Activated T-helper 1 cell treated with anti-CD3 and anti-CD28 coated beads, Interleukin-2, amount 50 U/mL, for 16 hours (primary cell): ENCODE measurements at places on chromosomes 4 and X.

- no peak for DNase-seq
Observed at GRCh38 chr4:121183989-121184388, 19.9 kb upstream of the TNIP3 start.

DNA sequence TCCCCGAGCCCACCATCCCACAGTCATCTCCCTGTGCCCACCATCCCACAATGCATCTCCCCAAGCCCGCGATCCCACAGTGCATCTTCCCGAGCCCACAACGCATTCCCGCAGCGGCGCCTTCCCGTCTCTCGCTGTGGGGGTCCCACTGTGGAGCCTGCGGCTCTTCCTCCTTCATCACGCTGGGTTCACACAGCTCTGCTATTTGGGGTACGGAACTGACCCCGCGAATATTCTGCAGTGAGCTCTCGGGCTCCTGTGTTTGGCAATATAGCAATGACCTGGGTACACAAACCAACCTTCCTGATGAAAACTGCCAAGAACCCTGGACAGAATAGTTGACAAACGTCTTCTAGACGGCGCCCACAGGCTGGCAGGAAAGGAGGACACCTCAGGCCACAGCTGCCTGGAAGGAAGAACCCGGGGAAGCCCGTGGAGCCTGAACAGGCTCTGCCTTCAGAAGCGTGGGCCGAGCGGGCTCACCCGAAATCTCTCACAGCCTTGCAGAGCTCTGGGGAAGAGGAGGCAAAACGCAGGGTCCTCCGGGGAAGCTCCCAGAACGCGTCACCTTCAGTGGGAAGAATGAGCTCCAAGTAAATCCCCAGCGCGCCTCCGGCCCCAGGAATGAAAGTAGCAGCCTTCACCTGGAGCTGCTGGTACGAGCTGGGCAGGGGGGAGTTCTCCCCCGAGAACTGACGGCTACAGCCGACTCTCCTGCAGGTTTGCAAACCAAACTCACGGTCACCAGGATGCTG, 22.9 kb downstream of the PPP2R3B start:
- no peak for DNase-seq

DNA sequence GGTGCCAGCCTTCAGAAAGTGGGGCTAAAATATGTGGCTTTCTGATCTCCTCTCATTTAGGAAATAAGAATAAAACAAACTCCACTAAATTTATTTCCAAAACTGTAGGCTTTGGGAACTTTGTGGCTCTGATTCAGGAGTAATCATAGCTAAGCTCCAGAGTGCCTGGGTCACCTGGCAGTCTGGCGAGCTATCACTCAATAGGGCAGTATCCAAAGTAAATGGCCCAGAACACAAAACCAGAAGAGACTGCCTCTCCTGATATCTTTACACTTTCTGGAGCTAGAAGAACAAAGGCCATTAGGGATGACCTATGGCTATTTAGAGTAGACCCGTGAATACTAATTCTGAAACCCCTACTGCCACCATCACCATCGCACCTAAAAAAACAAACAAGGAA, 17.0 kb upstream of the PPARGC1A start:
- DNase-seq = no peak

DNA sequence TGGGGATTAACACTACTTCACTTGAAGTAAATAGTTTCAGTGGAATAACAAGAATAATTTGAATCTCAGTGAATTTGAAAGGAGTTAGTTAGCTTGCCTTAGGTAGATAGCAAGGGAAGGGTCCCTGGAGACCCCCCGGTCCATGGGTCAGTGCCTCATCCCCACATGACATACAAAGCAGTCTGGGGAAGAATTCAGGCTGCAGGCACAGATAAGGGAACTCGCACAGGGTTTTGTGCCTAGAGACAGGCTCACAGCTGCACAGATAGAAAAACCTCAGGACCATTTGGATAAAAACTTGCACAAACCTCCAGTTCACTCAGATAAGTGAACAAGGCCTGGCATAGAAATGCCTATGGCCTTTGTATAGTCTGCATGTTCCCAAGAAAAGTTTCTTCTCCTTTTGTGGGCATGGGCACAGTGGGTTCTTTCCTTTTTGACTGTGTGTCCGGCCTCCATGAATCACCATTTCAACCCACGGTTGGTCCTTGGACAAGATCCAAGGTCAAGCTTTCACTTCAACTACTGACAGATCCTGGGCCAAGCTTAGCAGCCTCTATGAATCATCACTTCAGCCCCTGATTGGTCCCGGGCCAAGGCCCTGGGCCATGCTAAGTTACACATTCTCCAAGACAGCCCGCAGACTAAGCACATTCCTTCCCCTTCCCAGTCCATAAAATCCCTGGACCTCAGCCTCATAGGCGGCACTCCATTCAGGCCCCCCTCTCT, 108.3 kb upstream of the KLHL4 start:
- no peak for DNase-seq

DNA sequence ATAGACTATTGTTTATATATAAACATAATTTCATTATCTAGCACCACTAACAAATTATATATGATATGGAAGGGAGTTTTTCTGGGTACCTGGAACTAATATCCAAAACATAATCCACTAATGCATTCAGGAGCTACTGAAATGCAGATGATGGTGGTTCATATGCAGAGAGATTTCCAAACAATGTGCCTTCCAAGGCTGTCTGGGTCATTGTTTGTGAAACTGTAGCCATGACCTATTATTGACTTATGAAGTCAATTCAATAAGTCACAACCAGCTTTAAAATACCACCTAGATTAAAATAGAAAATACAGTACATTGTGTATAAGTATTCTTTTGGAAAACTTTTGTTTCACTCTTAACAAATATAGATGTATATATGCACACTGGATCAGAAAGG, 237.0 kb upstream of the PRPS2 start:
- no peak for DNase-seq

DNA sequence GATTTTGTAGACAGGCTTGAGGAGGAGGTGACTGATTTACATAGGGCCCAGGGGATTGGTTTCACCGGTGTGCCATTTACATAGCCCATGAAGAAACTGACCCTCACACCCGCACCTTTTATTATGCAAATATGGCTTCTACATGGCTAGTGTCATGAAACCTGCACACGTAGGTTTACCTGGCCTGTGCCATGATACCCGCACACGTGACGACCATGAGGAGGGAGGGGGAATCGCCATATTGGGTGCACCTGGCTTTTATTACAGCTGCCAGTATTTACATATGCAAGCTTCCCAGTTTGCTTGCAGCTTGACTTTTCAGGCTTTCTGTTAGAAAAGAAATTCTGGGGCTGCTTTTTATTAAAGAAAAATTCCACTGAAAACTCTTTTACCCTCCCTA, 359.7 kb downstream of the ADAM29 start:
- DNase-seq = no peak

DNA sequence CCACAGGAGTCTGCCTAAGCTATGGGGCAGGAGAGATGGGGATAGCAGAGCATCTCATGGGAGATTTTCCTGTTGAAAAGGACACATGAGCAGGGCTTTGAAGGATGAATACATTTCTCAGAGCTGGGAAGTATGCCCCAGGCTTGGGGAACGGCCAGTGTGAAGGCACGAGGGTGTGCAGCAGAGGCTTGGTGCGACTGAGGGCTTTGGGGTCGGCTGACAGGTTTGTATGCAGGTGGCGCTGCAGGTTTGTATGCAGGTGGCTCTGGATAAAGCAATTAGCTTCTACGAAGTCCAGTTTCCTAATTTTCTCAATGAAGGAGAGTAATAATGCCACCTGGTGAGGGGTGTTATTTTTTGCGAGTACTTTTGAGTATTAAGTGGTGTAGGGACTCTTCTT, 6.8 kb upstream of the KIAA0232 start:
- DNase-seq = no peak

GRCh38 chr4:156497486-156497885, 474.1 kb downstream of the PDGFC start:
- DNase-seq = no peak

- DNase-seq = no peak
Observed at GRCh38 chrX:8242431-8243020, 71.5 kb upstream of the VCX2 start.

GRCh38 chr4:1043651-1044468, 32.4 kb downstream of the FGFRL1 start:
- DNase-seq = no peak

DNA sequence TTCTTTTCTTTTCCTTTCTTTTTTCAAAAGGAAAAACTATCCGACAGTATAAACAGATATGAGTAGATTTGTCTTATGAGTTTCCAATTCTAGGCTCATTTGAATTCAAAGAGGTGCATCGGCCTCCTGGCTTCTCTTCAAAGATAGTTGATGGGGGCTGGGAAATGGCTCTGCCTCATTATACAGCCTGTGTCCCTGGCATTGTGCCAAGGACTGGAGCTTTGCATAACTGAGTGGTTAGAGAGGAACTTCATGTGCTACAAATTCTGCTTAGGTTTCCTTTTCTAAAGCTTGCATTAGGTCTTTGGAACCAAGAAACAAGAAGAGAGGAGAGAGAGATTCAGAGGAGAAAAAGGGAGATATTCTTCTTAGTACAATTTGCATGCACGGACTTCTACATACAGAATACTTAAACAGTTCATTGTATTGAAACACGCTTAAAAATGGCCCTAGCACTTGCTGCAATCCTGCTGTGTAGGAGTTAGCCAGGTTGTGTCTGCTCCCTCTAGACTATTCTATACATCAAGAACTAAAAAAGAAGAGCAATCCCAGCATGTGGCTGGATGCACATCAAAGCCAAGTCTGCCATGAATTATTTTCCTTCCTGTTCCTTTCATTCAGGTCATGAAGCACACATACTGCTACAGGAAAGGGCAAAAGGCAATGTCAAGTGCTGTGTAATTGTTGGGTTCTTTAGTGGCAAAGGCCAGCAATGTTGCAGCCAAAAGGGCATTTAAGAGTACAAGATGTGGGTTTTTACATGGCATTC, 70.9 kb downstream of the INTS12 start:
- DNase-seq = no peak

DNA sequence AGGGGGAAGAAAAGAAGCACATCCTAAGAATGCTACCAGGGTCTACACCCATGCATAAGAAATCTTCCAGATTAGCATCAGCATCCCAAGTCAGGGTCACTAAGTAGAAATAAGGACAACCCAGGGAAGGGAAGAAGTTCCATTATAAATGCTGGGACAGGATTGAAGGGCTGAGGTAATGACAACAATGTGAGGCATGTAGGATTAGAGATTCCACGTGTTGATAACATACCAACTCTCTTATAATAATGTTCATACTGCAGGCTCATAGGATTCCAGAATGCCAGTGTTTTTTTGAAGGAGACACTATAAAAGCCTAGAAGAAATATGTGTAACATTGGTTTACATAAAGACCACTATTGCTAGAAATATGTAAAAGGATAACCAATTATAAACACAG, 201.2 kb downstream of the MID1IP1 start:
- DNase-seq = no peak

GRCh38 chr4:25502115-25502514, 125.1 kb downstream of the ANAPC4 start:
- no peak for DNase-seq

DNA sequence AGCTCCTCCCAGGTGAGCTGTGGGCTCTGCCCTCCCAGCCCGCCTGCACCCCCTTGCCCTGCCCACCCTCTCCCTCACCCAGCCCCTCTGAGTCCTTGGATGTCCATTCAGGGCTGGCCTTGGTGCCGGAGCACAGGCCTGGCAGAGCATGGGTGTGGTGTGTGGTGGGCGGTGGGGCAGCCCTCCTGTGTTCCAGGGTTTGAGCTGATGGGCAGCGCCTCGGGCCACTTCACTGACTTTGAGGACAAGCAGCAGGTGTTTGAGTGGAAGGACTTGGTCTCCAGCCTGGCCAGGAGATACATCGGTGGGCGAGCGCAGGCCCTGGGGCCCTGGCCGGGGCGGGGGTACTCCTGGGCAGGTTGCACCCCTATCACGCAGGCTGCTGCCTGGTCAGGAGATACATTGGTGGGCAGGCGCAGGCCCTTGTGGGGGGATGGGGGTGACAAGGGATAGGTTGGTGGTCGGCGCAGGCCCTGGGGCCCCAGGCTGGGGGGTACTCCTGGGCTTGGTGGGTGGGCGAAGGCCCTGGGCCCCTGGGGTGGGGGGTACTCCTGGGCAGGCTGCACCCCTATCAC, 7.6 kb upstream of the SLC26A1 start:
- no peak for DNase-seq

DNA sequence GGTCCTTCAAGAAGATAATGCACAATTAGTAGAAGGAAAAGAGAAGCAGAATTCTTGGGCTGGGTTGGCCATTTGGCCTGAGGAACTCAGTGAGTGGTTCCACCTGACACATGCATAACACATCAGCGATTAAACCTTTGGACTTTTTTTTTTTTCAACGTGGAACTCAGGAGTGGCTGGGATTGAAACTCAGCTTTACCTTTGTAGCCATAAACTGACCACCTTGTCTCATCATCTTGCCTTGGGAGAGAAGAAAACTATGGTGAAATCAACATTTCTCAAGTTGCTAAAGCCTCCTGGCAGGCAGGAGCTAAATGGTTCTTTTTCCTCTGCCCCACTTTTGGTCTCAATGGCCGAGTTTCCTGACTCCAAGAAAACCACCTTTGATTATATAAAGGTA, 16.3 kb downstream of the PTTG2 start:
- DNase-seq = no peak

GRCh38 chrX:154733066-154733425, 17.8 kb downstream of the GAB3 start:
- no peak for DNase-seq

DNA sequence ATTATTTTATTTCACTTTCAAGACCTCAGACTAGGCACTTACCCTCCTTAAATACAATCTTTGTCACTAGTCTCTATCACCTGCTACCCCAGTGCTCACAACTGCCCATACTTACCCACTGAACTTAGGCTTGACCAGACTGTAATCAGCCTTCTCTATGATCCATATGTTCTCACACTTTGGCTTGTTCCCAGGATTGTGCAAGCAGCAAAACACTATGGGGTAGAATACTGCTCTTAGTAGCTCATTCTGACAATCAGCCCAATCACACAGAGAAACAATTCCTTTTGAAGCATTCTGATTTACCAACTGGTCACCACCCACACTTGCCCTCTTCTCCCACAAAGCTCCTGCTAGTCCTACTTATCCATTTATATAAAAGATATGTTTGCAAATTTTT, 878.3 kb downstream of the FSTL5 start:
- no peak for DNase-seq

GRCh38 chr4:143700046-143700415, 444 bp downstream of the FREM3 start:
- no peak for DNase-seq

GRCh38 chr4:88939697-88940096, 117.3 kb downstream of the FAM13A start:
- no peak for DNase-seq

GRCh38 chr4:115973768-115974167, 860.3 kb upstream of the NDST4 start:
- no peak for DNase-seq

DNA sequence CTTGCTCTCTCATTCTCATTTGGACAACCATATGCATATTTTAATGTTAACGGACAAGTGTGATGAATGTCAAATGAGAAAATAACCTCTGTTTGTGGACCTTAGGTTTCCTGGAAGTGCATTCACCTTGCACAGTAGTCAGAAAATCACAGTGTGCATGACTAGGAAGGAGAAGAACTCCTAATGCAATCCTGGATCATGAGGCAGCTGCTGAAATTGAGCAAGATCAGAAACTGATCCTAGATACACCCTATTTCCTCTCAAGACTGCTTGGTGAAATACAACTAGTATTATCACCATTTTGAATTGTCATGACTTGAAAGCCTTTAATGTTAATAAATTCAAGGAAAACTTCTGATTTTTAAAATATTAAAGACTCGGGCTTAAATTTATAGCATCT, 1148.9 kb downstream of the STIM2 start:
- DNase-seq = no peak

- DNase-seq = no peak
Observed at GRCh38 chr4:10118048-10119004, 1.7 kb upstream of the WDR1 start.
